ENCODE measurements at places on chromosomes 7 and 10.

GRCh38 chr7:32163141-32163806 lies 93.1 kb upstream of the PDE1C start:
- DNase-seq: no peak

GRCh38 chr10:129660569-129660968 lies 193.5 kb downstream of the MGMT start:
- no peak for DNase-seq

DNA sequence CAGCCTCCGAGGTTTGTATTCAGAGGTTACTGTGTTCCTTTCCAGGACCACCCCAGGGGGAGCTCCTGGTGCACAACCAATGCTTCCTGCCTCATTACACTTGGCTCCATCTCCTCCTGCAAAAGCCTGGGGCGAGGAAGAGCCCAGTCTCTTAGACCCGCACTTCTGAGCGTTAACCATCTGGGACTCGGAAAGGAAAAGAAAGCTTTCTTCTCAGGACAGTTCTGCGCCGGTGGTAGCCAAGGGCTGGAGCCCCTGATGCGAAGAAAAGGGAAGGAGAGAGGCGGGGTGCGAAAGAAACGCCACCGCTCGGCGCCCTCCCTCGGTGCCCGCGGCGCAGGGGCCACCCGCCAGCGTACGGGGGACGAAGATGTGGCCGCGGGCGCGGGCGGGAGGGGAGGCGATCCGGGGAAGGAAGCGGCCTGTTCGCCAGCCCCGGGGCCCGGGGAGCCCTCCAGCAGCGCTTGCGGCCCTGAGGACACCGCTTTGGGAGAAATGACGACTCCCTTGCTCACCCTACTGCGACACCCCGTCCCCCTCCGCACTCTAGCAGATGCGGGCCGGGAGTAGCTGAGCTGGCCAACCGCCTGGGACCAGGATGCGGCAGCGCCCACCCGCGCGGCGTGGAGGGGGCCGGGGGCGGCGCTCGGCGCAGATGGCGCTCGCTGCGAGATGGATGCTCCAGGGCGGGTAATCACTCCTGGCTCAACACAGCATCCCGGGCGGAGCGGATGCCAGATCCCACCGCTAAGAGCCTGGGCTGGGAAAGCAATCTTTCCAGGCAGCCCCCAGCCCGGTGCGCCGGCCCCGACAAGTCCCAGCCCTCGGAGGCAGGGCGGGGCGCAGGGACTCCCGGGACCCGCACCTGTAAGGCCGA lies 1.3 kb downstream of the NRCAM start:
- no peak for DNase-seq

GRCh38 chr10:12025591-12025990 lies 17.0 kb downstream of the UPF2 start:
- DNase-seq: no peak

DNA sequence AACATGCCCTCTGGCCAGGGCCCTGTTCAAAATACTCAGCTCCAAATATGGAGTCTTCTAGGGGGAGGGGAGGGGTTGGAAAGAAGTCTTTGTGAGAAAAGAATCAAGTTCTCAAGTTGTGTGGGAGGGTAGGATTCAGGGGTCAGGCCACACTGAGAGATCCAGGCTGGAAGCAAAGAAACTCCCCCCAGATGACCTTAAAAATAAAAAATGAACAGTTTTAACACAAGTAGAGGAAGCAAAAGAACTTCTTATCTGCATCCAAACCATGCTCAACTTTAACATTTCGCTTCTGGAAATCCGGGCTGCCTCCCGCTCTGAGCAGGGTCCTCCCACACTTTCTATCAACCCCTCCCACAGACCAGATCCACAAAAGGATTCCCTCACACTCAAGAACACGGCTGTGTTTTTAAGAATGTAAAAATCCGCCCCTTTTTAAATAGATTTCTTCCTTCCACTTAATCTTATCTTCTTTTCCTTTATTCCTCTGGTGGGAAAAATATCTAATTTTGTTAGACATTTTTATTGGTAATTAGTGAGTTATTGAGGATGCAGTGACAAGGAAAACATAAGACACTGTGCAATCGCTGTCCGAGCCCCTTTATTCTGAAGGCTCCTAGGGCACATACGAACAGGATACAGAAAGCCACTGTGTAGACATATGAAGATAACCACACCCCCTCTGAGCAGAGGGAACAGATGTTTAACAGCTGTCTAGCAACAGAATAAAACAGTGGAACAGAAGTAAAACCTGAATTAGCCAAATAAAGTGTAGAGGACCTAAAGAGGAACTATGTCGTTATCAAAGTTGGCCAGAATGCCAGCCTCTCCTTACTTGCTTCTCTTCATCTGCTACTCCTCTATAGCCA lies 43.8 kb downstream of the CYTH3 start:
- DNase-seq: no peak

DNA sequence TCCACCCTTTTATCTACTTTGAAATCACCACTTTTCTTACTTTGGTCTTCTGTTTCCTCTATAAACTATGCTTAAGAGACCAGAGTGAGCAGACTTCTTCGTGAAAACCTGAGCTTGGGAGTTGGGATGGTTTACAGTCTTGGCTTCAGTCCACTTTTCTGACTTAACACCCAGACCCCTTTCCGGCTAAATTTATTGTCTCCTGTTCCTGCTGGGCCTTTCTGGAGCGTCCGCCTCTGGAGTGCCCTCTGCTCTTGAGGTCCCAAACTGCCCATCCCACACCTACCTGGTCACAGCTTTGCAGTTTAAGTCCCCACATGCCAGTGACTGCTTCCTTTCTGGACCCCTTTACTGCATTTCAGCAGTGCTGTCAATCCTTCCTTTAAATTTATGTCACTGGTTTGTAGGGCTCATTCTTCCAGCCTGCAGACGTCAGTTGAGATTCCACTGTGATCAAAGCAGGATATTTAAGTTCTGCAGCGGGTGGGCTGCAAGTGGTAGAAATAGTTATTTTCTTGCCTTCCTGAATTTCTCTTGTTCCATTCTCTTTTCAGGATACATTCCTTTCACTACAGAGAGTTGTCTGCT lies 80.3 kb downstream of the KAT6B start:
- no peak for DNase-seq

- DNase-seq: no peak
Observed at GRCh38 chr7:157139810-157140510, 1.2 kb downstream of the UBE3C start.

DNA sequence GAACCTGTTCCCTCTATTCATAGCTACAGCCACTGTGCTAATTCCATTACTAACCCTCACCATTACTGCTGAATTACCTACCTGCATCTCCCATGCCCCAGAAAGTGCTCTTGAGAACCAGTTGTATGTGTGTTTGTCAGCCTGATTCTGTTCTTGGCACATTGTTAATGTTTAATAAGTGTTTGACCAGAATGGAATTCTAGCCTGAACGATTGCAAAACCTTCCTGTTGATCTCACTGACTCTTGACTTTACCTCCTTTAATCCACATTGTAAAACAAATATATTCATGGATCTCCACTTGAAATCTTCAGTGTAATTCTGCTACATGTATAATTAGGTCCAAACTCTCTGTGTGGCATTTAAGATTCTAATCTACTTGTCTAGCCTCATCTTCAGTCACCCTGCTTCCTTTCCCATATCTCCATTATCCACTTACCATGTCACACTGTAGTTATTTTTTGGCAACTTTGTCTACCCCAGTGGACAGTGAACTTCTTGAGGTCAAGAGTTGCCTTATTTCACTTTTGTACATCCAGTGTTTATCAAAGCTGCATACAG lies 4.9 kb downstream of the ZNF277 start:
- no peak for DNase-seq

DNA sequence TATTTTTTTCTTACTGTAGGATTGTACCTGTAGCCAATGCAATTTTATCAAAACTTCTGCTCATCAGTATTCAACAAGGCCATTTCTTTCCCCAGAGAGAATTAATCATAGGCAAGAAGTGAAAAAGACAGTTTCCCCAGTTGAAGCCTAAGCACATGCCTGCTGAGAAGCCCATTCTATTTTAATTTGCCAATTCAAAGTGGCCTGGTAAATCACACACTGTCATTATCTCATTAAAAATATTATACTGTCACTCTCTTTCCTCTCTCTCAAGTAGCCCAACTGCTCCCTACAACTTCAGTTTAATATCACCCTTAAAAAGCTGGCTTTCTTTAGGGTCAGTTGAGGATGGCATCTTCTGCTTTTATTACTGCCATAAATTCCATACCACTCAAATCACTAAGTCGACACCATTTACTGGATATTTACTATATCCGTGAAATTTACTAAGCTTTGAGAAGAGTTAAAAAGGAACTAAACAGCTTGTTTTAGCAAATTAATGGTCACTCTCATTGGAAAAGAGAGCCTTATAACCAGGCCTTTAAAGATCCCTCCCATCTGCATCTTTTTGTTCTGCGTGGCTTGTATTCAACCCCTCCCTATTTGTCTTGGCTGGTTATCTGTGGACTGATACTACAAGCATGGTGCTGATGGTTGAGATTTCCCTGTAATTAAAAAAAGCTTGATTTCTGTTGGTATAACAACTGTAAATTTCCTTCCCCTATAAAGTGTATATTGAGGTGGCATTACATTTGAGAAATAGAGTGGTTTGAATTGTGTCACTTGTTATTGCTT lies 30.6 kb downstream of the COL28A1 start:
- no peak for DNase-seq

DNA sequence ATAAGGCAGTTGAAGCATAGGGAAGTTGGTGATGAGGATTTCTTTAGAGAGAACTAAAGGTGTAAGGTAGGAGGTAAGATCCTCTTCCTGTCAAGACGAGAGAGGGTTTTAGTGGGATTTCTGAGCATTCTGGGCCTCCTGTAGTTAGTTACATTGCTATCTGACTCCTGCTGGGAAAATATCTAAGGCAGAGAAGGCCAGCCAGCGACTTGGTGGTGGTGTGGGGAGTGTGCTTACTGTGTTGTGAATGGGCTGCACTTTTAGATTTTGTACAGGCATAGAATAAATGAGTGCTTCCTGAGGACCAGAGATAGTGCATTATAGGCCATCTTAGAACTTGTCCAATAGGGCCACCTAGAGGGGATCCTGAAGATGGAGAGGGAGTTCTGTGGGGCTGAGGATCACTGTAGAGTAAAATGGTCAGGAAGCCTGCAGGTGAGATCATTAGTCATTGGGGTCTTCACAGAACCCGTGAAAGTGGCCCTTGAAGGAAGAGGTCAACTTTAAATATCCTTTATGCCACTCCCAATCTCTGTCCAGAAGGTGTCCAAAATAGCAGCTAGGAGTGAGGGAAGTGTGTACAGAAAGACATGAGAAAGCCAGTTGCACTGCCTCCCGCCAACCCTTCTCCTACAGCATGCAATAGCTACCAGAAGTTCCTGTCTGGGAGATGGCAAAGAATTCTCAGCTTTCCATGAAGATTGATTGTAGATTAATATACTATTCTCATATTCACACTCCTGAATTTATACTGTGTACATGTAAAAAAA lies 266.6 kb downstream of the POLR1F start:
- DNase-seq: no peak

GRCh38 chr7:131638641-131639430 lies 82.4 kb upstream of the PODXL start:
- no peak for DNase-seq

DNA sequence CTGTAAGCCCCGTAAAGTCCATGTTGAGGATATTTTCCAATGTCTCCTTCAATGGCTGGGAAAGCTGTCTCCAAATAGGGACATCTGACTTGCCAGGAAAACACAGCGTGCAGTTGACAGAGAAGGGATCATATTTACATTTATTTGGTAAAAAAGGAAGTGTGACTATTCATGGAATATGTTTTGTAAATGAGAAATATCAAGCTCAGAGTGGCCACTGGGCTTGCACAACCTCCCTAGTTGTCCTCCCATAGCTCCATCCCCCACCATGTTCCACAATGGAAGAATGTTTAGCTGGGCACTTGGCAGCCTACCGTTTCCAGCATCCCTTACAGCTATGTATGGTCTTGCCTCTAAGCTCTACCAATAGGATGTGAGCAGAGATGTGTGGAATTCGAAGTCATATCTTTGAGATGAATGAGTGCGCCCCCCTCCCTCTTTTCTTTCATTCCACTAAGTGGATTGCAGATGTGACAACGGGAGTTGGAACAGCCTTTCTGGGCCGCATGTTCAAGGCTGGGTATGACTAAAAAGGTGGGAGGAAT lies 306.6 kb upstream of the ZMIZ1 start:
- no peak for DNase-seq

DNA sequence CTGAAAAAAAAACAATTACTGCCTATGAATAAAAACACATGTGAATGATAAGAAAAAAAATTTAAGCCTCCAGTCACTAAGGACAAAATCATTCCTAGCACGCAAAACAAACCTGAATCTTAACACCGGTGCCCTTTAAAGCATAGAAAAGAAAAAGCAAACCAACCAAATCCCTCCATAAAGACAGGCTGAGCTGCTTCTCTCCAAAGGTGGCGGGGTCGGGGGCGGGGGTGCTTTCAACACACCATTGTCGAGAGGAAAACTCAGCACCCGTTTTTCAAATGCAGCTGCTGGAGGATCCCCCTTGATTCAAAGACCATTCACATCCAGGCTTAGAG lies 1.4 kb downstream of the ST8SIA6 start:
- no peak for DNase-seq

DNA sequence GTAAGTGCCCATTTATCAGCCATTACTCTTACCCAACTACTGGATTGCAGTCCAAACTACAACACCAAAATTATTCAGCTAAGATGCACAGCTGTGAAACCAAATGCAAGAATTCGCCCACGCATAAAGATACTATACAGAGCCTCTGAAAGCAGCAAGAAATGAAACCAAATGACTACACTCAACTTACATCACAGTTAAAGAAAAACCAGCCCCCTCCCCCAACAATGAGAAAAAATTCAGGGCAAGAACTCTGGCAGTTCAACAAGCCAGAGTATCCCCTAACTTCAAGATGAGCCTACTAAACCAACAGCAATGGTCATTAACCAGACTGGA lies 209.1 kb upstream of the VWC2 start:
- no peak for DNase-seq

DNA sequence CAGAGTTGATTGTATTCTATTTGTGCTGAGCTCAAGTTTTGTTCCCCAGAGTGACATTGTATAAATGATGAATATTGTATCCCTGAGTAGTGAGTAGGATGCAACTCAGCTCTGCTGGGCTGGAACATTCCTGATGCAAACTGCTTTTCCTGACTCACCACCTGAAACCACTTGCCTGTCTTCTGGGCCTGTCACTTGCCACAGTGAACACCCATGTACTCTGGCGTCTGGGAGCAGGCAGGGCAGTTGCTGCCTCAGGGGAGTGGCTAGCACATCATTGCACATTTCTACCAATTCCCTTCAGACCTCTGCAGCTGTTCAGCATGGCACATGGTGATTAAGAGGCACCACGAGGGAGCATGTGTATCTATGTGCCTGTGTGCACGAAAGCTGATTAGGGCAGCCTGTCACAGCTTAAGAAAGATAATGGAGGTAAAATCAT lies 157.3 kb downstream of the SND1 start:
- no peak for DNase-seq

- no peak for DNase-seq
Observed at GRCh38 chr7:6250364-6250833, 22.0 kb downstream of the CYTH3 start.

DNA sequence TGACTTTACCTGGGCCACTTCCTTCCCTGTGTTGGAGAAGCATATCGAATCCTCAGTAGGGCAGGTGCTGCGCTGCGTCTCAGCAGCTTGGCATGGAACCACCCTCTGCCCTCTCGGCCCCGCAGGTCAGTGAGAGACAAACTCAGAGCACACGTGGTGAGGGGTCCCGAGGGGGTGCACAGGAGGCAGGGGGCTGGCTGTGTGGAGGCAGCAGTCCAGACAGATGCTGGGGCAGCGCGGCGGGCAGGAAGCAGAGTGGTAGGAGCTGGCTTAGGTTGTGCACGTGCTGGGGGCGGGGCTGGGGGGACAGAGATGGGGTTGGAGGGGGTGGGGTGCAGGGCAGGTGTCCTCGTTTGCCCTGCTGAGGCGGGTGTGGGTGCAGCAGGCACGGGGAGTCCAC lies 33.1 kb downstream of the NUB1 start:
- DNase-seq: no peak
